ENCODE measurements at places on chromosomes 3 and 15. TPM values are rescaled to one million over a fixed set of nuclear protein-coding genes. Genes with fewer than 3 reads are reported as not detected.
A peak's percentile ranks its signal among the peaks of the same experiment; 100 is the strongest.

The DISP2 gene
- total RNA-seq = 12.6 TPM

- no peaks in the 10 kb centered on the region for H3K27me3 ChIP-seq
- H3K36me3 ChIP-seq = no peaks in the 10 kb centered on the region
- H3K4me1 ChIP-seq = no peaks in the 10 kb centered on the region
These were observed 53.4 kb upstream of the PRICKLE2 start for GRCh38 chr3:64278625-64279024.

The CNTN6 gene
- 0.11 TPM for total RNA-seq

The DGKG gene
- total RNA-seq = 0.64 TPM

The NME9 gene
- not detected for total RNA-seq

The BNC1 gene
- not detected for total RNA-seq

DNA sequence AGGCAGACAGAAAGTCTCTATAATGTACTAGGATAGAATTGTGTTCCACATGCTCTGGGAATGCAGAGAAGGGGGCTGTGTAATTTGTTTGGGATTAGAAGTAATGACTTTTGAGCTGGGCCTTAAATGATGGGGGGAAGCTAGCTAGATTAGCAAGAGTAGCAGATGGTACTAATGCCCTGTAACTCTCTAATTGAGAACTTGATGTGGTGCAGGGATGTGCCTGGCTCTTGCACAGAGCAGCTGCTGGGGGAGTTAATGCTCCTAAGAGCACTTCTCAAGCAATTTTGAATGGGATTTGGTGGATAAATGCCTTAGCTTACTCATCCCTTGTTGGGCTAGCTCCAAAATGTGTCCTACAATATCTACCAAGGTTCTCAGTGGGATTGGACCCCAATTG, 12.4 kb upstream of the SYN2 start:
- no peak overlapping the region for H3K27ac ChIP-seq
- H3K27me3 ChIP-seq = no peaks in the 10 kb centered on the region
- H3K4me1 ChIP-seq = no peaks in the 10 kb centered on the region
- no peak for DNase-seq

DNA sequence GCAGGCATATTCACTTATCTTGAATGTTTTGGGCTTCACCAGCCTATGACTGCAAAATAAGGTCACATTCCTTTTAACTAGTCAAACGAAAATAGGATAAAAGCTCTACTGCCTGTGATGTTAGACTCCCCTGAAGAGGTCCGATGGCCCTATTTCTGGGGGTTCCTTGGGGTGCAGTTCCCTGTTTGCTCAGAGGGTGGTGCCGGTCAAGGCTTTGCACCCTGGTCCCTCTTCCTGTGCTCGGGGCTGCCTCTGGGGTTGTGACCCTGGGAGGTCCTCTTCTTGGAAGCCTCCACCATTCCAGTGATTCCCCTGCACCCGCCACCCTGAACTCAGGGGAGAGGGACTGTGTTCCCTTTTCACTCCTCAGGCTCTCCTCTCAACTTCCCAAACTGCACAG, 86.7 kb upstream of the ANKRD34C start:
- H3K27ac ChIP-seq = no peak overlapping the region
- no peaks in the 10 kb centered on the region for H3K36me3 ChIP-seq
- H3K4me1 ChIP-seq = no peaks in the 10 kb centered on the region
- DNase-seq = no peak

DNA sequence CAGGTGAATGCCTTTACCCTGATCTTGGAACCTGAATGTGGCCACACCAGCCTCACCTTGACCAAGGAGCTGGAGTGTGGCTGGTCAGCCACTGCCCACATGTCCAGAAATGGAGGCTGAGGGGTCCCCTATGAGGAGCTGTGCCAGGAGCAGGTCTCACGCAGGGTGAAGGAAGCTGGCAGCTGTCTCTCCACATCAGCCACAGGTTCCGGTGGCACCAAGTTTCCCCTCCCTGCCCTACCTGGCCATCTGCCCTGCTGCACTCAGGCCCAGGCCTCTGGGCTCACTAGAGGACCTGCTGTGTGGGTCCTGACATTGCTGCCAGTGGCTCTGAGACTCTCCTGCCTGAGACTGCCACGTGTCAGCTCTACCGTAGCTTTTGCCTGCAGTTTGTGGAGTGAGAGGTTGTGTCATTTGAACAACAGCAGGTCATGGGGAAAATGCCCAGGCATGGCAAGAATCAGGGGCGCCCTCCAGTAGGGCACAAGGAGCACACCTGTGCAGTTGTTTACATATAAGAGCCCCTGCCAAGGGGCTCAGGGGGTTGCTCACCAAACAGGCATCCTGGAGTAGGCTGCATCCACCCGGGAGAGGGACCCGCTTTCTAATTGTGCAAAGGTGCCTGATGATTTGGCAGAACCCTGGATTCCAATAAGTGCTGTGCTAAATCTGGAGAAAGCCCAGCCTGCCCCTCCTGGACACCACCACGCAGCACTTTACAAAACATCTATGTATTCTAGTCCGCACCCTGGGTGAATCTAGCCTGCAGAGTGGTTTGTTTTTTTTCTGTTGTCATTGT, 258.5 kb upstream of the TLE3 start:
- no peaks in the 10 kb centered on the region for H3K36me3 ChIP-seq
- H3K4me1 ChIP-seq = no peaks in the 10 kb centered on the region
- no peaks in the 10 kb centered on the region for H3K27me3 ChIP-seq
- DNase-seq = no peak

The PLA2G4D gene
- total RNA-seq = 0.27 TPM

The LRRC2 gene
- total RNA-seq = 0.44 TPM

GRCh38 chr15:67543348-67543718, 830 bp downstream of the MAP2K5 start:
- H3K27ac ChIP-seq = peak overlapping the region; percentile 89
- H3K4me3 ChIP-seq = peak overlapping the region; percentile 64
- H3K36me3 ChIP-seq = no peaks in the 10 kb centered on the region
- no peaks in the 10 kb centered on the region for H3K27me3 ChIP-seq
- peaks cover 4% of the 10 kb centered on the region for H3K4me1 ChIP-seq

The SKOR1 gene
- 0.10 TPM for total RNA-seq

The NPAP1 gene
- not detected for total RNA-seq

The ZBED2 gene
- 0.52 TPM for total RNA-seq

DNA sequence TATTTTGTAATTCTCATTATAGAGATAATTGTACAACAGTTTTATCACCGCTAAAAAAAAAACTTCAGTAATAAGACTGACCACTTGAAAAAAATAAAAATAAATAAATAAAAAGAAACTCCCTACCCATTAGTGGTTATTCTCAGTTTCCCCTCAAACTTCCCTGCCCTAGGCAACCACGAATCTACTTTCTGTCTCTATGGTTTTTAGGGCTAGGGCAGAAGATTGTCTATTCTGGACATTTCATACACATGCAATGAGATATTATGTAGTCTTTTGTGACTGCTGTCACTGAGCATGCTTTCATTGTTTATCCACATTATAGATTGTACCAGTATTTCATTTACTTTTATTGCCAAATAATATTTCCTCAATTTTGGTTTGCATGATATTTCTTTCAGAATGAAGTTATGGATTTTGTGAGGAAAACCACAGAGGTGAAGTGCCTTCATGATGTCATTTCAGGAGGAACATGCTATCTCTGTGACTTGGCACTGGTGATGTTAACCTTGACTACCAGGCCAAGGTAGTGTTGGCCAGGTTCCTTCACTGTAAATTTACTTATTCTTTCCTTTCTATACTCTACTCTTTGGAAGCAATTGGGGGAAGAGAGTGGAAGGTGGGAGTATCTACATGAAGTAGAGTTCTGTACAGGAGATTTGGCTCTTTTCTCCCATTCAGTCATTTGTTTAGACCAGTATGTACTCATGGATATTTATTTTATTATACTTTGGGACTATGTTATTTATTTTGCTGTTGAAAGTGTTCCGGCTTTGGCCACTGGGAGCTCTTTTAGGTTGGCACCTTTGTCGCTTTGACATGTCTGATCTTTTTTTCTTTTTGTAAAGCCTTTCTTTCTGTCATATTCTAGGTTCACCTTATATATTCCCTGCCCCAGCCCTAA, 86.3 kb downstream of the GMPS start:
- H3K27me3 ChIP-seq = no peaks in the 10 kb centered on the region
- H3K4me3 ChIP-seq = no peak overlapping the region
- no peaks in the 10 kb centered on the region for H3K4me1 ChIP-seq
- no peak for DNase-seq
- no peak overlapping the region for H3K27ac ChIP-seq

DNA sequence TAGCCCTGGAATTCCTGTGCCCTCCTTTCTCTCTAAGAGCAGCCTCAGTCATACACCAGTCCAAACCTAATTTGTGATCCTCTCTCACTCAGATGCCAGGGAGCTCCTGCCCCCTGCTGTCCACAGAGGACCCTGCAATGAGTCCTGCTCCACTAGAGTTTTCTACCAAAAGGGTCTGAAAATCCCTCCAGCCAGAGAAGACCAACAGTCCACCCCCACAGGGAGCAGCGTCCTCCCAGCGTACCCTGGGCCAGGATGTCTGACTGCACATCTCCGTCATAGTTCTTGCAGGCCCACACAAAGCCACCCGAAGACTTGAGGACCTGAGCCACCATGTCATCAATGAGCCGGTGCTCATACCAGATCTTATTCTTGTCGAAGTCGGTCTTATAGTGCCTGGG, 15.4 kb downstream of the IDH2 start:
- no peaks in the 10 kb centered on the region for H3K27me3 ChIP-seq
- peaks cover 28% of the 10 kb centered on the region for H3K36me3 ChIP-seq
- DNase-seq = peak; percentile 63

- H3K4me3 ChIP-seq = no peak overlapping the region
- DNase-seq = no peak
- no peaks in the 10 kb centered on the region for H3K36me3 ChIP-seq
- no peaks in the 10 kb centered on the region for H3K4me1 ChIP-seq
- H3K27me3 ChIP-seq = no peaks in the 10 kb centered on the region
- H3K27ac ChIP-seq = no peak overlapping the region
These were observed 190.0 kb downstream of the PLCH1 start for GRCh38 chr3:155554777-155555451.

DNA sequence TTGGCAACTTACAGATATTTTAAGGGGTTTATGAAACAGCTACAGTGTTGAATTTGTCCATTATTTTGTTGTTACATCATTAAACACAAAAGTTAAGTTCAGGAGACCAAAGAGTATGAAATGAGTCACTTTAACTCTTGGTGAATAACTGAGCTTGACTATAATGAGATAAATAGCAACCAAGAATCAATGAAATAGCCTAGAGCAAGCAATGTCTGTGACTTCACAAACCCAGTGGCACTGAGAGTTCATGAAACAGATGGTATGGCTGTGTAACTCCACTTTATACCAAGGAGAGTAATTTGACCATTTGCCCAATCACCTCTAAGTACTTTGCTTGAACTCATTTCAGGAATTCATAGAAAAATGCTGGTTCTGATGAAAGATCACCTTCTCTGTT, 169.6 kb upstream of the GADL1 start:
- H3K4me1 ChIP-seq = no peaks in the 10 kb centered on the region
- H3K27me3 ChIP-seq = no peaks in the 10 kb centered on the region
- H3K27ac ChIP-seq = no peak overlapping the region
- DNase-seq = no peak
- H3K4me3 ChIP-seq = no peak overlapping the region

The LAMB2 gene
- 112 TPM for total RNA-seq

GRCh38 chr15:100134586-100134985, 207.2 kb downstream of the ADAMTS17 start:
- H3K4me1 ChIP-seq = no peaks in the 10 kb centered on the region
- no peak for DNase-seq
- no peak overlapping the region for H3K4me3 ChIP-seq
- H3K36me3 ChIP-seq = no peaks in the 10 kb centered on the region
- no peak overlapping the region for H3K27ac ChIP-seq
- H3K27me3 ChIP-seq = no peaks in the 10 kb centered on the region

- H3K27ac ChIP-seq = no peak overlapping the region
- no peaks in the 10 kb centered on the region for H3K27me3 ChIP-seq
- H3K36me3 ChIP-seq = no peaks in the 10 kb centered on the region
- no peak for DNase-seq
These were observed 33.4 kb downstream of the SHOX2 start for GRCh38 chr3:158072790-158073189.

The SLC12A1 gene
- not detected for total RNA-seq

GRCh38 chr3:44963571-44964325, 12.2 kb downstream of the ZDHHC3 start:
- H3K4me3 ChIP-seq = no peak overlapping the region
- H3K27ac ChIP-seq = no peak overlapping the region
- H3K27me3 ChIP-seq = no peaks in the 10 kb centered on the region
- no peak for DNase-seq
- H3K4me1 ChIP-seq = peaks cover 14% of the 10 kb centered on the region
- H3K36me3 ChIP-seq = no peaks in the 10 kb centered on the region

The PRSS50 gene
- not detected for total RNA-seq

- no peaks in the 10 kb centered on the region for H3K36me3 ChIP-seq
- DNase-seq = no peak
- no peaks in the 10 kb centered on the region for H3K27me3 ChIP-seq
- H3K4me1 ChIP-seq = no peaks in the 10 kb centered on the region
- no peak overlapping the region for H3K27ac ChIP-seq
These were observed 27.5 kb downstream of the AQP9 start for GRCh38 chr15:58165661-58166060.

DNA sequence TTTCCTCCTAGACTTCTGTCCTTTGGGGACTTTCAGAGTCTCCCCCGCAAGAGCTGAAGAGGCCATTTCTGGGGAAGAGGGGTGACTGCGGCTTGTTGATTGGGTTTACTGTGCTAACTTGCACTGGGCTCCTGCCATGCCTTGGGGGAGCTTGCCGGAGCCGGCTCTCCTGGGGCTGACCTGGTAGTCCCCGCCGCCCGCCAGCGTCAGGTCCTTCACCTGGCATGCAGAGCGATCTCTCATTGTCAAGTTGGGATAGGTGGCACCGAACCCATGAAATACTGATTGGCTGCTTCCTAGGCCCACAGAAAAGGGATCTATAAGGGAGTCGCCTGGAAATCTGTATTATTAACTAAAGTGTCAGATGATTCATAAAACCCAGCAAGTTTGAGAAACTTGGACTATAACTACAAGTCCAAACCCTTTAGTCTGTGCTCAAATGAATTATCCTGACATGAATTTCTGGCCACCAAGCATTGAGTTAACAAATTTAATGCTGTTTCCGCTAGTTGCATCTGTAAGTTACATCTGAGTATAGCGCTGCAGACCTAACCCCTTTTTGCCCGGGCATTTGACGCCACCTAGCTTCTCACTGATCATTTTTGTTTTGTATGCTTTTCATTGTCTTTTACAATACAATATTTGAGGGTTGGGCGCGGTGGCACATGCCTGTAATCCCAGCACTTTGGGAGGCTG, 607 bp upstream of the IMP3 start:
- H3K36me3 ChIP-seq = no peaks in the 10 kb centered on the region
- H3K4me3 ChIP-seq = peak overlapping the region; percentile 61
- peaks cover 10% of the 10 kb centered on the region for H3K4me1 ChIP-seq
- peak overlapping the region; percentile 90 for H3K27ac ChIP-seq

- H3K27me3 ChIP-seq = no peaks in the 10 kb centered on the region
- H3K4me1 ChIP-seq = no peaks in the 10 kb centered on the region
- H3K4me3 ChIP-seq = no peak overlapping the region
- H3K36me3 ChIP-seq = no peaks in the 10 kb centered on the region
- H3K27ac ChIP-seq = no peak overlapping the region
- no peak for DNase-seq
These were observed 6.9 kb upstream of the IL16 start for GRCh38 chr15:81189583-81190283.

- no peaks in the 10 kb centered on the region for H3K36me3 ChIP-seq
- H3K27me3 ChIP-seq = no peaks in the 10 kb centered on the region
- DNase-seq = no peak
- no peak overlapping the region for H3K27ac ChIP-seq
These were observed 578.3 kb downstream of the EPHA3 start for GRCh38 chr3:89685731-89686130.

The AADACL2 gene
- not detected for total RNA-seq

The CELSR3 gene
- total RNA-seq = 1.3 TPM

GRCh38 chr15:48693484-48693883, 48.0 kb upstream of the FBN1 start:
- H3K4me3 ChIP-seq = no peak overlapping the region
- no peak overlapping the region for H3K27ac ChIP-seq
- no peak for DNase-seq
- H3K4me1 ChIP-seq = no peaks in the 10 kb centered on the region
- H3K36me3 ChIP-seq = no peaks in the 10 kb centered on the region

All from colonic mucosa (tissue), 4 donors.